ENCODE measurements at places on chromosomes 1 and 21. TPM values are rescaled to one million over a fixed set of nuclear protein-coding genes. Genes with fewer than 3 reads are reported as not detected.
A peak's percentile ranks its signal among the peaks of the same experiment; 100 is the strongest.

DNA sequence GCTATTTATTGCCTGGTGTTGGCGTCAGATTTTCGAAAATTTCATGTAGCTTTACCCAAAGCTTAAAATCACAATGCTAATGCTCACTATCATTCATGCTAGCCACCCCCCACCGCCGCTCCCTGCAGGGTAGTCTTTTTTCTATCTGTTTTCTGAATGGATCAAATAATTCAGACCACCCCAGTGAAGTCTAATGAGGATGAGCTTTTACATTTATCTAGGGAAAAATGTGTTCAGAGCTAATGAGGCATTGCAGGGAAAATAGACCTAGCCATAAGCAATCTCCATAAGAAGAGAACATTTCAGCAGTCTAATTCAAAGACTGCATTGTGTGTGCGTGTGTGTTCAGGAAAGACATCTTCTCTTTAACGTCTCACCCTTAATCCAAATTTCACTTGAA, 533.0 kb upstream of the PRMT6 start:
- H3K27ac ChIP-seq, result no peak overlapping the region
- no peaks in the 10 kb centered on the region for H3K4me1 ChIP-seq
- H3K4me3 ChIP-seq, result no peak overlapping the region
- no peaks in the 10 kb centered on the region for H3K36me3 ChIP-seq
- DNase-seq, result no peak

DNA sequence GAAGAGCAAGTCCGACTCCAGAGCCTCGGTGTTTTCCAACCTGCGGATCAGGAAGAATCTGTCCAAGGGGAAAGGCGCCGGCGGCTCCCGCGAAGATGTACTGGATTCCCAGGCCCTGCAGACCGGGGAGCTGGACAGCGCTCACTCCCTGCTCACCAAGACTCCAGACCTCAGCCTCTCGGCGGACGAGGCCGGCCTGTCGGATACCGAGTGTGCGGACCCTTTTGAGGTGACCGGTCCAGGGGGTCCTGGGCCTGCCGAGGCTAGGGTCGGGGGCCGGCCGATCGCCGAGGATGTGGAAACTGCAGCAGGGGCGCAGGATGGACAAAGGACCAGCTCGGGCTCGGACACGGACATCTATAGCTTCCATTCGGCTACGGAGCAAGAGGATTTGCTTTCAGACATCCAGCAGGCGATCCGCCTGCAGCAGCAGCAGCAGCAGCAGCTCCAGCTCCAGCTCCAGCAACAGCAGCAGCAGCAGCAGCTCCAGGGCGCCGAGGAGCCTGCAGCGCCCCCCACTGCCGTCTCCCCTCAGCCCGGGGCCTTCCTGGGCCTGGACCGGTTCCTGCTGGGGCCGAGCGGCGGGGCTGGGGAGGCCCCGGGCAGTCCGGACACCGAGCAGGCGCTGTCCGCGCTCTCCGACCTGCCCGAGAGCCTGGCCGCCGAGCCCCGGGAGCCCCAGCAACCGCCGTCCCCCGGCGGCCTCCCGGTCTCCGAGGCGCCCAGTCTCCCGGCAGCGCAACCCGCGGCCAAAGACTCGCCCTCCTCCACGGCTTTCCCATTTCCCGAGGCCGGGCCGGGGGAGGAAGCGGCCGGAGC, 827 bp downstream of the FMN2 start:
- H3K27me3 ChIP-seq, result peaks cover 29% of the 10 kb centered on the region
- peak overlapping the region; percentile 39 for H3K4me3 ChIP-seq
- H3K36me3 ChIP-seq, result no peaks in the 10 kb centered on the region
- H3K4me1 ChIP-seq, result peaks cover 6% of the 10 kb centered on the region
- no peak for DNase-seq

KCNJ6 gene
- total RNA-seq, result not detected

GRCh38 chr1:153122831-153123421, 9.6 kb upstream of the SPRR2F start:
- no peak for DNase-seq
- no peak overlapping the region for H3K4me3 ChIP-seq
- no peaks in the 10 kb centered on the region for H3K4me1 ChIP-seq
- peaks cover 12% of the 10 kb centered on the region for H3K27me3 ChIP-seq

LCE2B gene
- total RNA-seq, result not detected

DNA sequence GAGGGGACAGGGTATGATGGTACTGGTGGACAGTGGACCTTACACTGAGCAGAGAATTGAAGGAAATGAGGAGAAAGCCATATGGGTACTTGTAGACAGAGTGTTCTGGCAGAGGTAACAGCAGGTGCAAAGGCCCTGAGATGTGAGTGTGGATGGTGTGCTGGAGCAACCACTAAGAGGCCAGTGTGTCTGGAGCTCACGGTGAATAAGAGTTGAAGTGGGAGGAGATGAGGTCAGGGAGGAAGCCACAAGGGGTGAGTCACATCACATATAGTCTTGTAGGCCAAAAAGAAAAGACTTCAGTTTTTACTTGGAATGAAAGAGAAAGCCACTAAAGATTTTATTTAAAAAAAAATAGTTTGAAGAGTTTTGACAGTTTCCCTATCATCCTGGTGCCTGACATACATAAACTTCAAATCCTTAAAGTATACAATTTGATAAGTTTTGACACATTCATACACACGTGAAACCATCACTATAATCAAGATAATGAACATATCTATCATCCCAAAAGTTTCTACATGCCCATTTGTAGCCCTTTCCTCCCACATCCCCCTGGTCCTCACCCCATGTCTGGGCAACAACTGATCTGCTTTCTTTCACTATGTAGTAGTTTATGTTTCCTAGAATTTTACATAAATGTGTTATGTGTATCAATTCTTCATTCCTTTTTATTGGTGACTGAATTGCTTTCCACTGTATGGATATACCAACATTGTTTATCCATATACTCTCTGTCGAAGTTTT, 148.4 kb downstream of the GPATCH2 start:
- peaks cover 34% of the 10 kb centered on the region for H3K4me1 ChIP-seq
- H3K36me3 ChIP-seq, result peaks cover 18% of the 10 kb centered on the region
- peak; percentile 82 for DNase-seq
- H3K27ac ChIP-seq, result peak overlapping the region; percentile 71

CYP4A22 gene
- total RNA-seq, result not detected

ATAD3B gene
- total RNA-seq, result 25.3 TPM

GRCh38 chr1:6419804-6420453, at the start of gene HES2:
HES2 (minus strand) TSS chr1:6419919; CDS start chr1:6419820, 99 bp downstream.
- DNase-seq, result peak; percentile 29
- H3K36me3 ChIP-seq, result no peaks in the 10 kb centered on the region
- peaks cover 64% of the 10 kb centered on the region for H3K27me3 ChIP-seq
- peaks cover 20% of the 10 kb centered on the region for H3K4me1 ChIP-seq
- peak within 1 kb of the TSS; percentile 47 for H3K4me3 ChIP-seq

DNA sequence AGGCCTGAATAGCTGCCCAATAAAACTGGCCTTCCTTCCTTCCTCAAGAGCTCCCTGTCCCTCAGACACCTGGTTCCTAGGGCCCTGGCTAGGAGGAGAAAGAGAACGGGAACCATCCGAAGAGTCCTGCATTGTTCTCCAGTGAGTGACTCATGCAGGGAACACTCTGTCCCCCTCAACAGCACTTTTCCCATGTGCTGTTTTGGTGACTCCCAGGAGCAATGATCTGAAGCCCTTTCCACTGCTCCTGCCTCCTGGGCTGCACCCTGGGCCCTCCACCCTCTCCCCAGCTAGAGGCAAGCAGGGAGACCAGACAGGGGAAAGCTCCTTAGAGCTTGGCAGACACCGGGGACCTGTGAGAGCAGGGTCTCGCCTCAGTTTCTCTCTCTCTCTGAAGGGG, 18.9 kb downstream of the TNNT2 start:
- no peaks in the 10 kb centered on the region for H3K4me1 ChIP-seq
- H3K4me3 ChIP-seq, result no peak overlapping the region
- no peaks in the 10 kb centered on the region for H3K27me3 ChIP-seq
- no peaks in the 10 kb centered on the region for H3K36me3 ChIP-seq
- no peak overlapping the region for H3K27ac ChIP-seq

- DNase-seq, result no peak
- no peak overlapping the region for H3K27ac ChIP-seq
- H3K27me3 ChIP-seq, result peaks cover 60% of the 10 kb centered on the region
- no peak overlapping the region for H3K4me3 ChIP-seq
- H3K4me1 ChIP-seq, result no peaks in the 10 kb centered on the region
Measured at GRCh38 chr1:36731226-36732014, 248.7 kb upstream of the CSF3R start.

NPPB gene
- not detected for total RNA-seq

DNA sequence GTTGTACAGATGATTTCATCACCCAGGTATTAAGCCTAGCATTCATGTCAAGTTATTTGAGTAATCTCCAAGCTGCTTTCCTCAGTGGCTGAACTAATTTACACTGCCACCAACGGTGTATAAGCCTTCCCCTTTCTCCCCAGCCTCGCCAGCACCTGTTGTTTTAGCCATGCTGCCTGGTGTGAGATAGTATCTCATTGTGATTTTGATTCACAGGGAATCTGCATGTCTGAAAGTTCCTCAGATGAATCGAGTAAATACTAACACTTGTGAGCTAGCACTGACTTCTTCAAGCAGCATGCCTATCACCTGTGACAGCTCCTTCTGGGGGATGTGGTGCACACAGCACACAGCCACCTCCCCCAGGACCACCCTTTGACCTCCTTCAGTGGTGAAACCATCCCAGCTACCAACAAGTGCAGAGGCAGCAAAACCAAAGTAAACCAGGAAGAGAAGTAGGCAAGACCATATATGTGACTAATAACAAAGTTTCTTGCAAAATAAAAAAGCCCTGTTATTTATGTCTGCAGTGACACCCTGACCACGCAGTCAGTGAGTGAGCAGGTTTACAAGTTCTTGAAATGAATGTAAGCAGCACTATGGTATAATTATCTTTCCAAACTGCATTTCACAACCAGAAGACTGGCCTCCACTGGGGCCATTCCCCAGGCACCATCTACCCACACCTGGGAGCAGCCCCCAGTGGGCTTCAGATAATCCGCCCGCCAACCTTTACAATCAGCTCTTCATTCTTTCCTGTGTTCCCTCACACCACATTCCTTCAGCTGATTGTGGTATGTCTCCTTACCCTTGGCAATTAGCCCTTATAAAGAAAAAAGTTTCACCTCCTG, 173.8 kb downstream of the ETS2 start:
- H3K4me3 ChIP-seq, result peak overlapping the region; percentile 64
- no peak overlapping the region for H3K27ac ChIP-seq
- DNase-seq, result peak; percentile 45
- H3K36me3 ChIP-seq, result peaks cover 3% of the 10 kb centered on the region
- peaks cover 40% of the 10 kb centered on the region for H3K4me1 ChIP-seq
- H3K27me3 ChIP-seq, result peaks cover 27% of the 10 kb centered on the region

Measured in activated T-cell treated with anti-CD3 and anti-CD28 coated beads, Interleukin-2, amount 50 U/mL, for 72 hours (primary cell).